Upper lobe of left lung (tissue), 6 donors: ENCODE measurements at places on chromosomes 5 and 9.

DNA sequence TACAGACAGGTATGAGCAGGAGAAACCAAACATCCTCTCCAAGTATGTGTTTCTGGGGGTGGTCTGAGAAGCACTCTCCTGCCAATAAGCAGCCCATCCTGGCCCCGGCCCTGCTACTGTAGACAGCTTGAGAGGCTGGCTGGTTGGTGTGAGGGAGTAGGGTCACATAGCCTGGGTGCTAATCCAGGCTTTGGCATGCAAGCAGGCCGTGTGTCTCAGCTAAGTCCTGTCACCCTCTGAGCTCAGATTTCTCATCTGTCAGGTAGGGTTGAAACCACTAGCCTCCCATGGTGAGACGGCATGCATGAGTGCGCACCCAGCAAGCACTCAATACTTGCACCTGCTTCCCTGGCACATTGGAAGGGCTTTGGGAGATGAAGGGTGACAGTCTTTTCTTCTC, 49.8 kb upstream of the PHYKPL start:
- no peak for DNase-seq

DNA sequence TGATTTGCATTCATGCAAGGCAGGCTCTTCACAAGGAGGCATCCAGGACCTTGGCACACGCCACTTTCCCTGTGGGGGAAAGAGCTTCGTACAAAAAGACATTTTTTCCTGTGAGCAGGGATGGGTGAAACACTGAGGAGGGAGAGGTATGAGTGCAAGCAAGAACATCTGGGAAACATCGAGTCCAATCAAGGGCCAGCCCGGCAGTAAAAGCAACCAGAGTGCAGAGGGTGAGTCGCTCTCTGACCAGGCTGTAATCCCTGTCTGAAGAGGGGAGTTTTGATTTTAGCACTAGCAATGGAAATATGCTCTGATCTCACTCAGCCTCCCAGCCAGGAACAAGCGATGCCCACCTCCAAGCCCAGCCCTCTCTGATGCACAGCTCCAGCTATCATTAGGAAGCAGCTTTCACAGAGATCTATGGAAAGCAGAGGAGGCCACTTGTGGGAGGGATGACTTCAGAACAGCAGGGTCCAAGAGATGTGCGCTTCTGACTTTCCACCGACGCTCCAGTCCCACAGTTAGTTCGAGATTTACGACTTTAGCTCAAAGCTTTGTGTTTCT, 211.0 kb upstream of the ADAMTS16 start:
- no peak for DNase-seq

GRCh38 chr5:90503596-90503995, 25.8 kb downstream of the LYSMD3 start:
- no peak for DNase-seq

GRCh38 chr9:136572003-136572827, 26.4 kb upstream of the NOTCH1 start:
- DNase-seq: no peak

DNA sequence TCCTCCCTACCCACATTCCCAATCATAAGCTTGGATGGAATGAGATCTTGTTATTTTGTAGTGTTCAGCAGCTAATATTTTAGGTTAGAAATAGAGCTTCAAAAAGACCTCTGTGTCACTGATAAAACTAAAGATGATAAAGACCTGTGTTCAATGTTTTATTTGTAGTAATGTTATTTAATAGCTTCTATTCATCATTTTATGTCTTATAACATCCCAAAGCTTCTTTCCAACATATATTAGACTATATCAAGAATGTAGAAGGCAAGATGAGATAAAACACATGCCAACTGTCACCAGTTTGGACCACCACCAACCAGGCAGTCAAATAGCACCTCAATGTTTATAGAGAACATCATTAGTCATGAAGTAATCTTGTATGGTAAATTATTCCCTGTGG, 409.5 kb upstream of the ITGA1 start:
- DNase-seq: no peak

DNA sequence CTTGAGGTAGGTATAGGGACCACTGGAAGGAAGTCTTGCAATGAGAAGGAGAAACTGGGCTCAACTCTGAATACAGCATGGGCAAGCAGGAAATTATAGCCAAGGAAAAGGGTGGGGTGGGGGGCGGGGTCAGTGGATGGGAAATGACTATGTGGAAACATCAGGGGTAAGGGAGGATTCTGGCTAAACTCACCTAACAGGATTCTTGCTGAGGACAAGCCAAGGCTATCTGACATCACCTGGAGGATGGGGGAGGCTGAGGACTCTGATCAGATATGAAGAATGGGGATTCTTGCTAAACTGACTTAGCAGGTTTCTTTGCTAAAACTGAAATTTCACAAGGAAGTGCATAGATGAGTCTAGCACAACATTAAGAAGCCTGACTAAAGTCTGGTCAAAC, 40.8 kb downstream of the CTSL start:
- DNase-seq: no peak

DNA sequence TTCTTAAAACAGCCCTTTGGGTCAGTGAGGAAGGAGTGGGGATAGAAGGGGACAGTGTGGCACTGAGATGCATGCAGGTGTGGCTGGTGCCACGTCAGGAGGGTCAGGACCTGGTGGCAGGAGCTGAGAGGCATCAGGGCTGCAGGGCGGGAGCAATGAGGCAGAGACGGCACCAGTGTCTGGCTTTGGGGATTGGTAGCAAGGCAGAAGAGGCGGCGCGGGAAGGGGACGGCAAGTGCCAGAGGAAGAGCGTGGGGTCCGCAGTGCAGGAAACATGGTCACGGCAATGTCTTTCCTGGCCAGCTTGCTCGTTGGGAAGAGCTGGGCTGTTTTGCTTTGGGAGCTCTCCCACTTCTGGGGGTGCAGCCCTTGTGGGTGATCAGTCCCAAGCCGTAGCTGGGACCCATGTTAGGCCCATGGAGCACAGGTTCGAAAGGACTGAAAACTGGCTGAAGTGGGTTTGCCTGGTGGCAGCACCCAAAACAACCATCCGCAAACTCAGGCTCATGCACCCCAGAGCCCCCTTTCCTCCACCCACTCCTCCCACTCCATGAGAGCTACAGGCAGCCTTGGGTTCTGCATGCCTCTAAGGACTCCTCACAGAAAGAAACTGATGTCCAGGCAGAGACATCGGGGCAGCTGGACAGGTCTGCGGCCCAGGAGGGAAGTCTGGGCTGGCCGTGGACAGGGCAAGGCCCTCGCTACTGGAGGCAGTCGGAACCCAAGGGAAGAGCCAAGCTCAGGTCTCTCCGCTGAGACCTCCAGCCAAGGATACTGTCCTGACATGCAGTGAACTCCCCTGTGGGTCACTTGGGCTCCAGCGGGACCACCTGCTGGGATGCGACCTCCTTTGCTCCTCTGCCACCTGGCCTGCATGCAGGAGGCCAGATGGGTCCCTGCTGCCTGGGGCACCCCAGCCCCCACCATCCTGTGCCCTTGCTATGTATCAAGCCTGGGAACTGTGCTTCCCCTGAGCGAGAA, 104.4 kb downstream of the ZNF354C start:
- DNase-seq: peak; percentile 12

- DNase-seq: no peak
These were observed 78.0 kb downstream of the RFX3 start for GRCh38 chr9:3447788-3448187.

DNA sequence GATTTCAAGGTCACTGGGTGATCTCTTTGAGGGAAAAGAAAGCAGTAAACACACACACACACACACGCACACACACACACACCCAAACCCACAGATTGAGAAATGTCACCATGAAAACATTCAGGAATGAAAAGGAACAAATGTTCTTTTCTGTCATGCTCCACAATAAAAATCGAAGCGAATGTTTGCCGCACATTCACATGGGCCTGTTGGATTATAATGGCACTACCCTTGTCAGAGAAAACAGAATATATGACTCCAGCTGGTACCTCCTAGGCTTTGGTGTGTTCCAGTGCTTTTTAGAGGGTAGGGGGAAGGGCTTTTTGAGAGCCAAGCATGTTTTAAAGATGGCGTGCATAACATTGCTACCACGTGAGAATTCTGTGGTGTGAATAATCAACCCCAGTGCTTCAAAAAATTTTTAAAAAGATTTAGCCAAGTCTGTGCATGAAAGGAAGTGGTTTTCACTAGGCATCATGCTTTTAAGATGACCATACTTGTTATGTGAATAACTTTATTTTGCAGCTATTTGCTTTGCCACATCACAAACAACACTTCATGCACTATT, 120.8 kb upstream of the ZNF608 start:
- no peak for DNase-seq

DNA sequence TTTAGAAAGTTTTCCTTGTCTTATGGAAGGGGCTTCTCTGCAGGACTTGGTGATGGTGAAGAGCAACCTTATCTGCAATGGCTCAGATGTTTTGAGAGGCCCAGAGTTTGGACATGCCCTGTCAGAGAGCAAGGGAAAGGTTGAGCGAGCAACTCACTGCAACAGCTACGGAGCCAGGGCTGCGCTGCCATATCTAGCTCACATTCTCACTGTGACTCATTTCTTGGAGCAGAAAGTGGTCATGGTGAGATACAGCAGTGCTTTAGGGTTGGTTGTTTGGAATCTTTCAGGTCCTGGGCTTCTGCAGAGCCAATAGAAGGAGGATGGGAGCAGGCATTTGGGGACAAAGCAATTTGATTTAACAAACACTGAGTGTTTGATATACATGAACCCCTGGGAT, 12.3 kb downstream of the GLRA1 start:
- no peak for DNase-seq

GRCh38 chr5:58703925-58704555, 121.2 kb downstream of the RAB3C start:
- DNase-seq: no peak

DNA sequence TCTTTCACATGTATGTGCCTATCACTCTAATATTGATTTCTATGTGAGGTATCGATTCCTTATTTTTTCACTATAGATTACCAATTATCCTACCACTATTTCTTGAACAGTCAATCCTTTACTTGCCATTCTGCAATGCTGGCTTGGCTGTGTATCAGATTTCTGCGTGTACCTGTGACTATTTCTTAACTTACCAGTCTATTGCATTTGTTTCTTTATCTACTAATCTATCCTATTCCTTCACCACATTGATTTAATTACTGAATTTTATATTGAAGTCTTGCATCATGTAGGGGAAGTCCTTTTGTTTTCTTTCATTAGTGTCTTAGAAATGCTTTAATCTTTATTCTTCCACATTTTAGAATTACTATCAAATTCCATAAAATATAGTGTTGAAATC, 684.8 kb downstream of the LRRC70 start:
- DNase-seq: no peak

- DNase-seq: no peak
These were observed 155.0 kb downstream of the MAN2A1 start for GRCh38 chr5:109844695-109845094.

DNA sequence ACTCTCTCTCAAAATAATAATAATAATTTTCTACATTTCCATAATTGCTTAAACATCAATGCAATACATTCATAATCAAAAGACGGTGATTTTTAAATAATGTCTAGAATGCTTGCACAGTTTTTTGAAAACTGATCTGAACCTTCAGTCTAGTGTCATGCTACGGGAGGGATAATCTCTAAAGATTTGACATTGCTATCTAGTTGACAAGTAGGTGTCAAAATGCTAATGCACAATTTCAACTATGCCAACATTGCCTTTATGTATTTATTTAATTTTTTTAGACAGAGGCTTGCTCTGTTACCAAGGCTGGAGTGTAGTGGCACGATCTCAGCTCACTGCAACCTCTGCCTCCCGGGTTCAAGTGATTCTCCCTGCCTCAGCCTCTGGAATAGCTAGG, 16.0 kb upstream of the PCAT7 start:
- DNase-seq: no peak

DNA sequence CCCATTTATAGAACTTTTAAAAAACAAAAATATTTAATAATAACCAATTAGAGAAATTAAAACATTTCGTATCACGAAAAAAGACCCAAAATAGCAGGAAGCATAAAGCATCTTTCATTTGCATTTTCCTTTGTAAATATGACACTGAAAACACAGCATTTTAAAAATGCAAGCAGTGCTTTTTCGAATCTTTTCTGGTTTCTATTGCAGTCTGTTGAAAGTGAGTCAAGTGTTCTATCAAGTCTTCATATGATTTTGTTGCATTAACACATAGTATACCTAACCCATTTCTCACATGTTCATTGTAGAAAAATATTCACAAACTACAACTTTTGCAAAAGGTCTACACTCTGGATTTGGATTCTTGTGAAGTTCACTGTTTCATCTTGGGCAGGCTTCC, 198.8 kb downstream of the SEMA5A start:
- DNase-seq: no peak

DNA sequence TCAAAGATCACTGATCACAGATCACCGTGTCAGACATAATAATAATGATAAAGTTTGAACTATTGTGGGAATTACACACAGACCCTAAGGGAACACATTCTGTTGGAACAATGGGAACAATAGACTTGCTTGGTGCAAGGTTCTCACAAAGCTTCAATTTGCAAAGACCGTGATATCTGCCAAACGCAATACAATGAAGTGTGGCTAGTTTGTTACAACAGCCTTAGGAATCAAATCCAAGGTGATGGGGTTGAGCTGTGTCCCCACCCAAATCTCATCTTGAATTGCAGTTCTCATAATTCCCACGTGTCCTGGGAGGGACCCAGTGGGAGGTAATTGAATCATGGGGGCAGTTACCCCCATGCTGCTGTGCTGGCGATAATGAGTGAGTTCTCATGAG, 20.8 kb downstream of the KYAT1 start:
- no peak for DNase-seq

GRCh38 chr9:1026219-1026618, 23.9 kb upstream of the DMRT2 start:
- DNase-seq: no peak
